ENCODE measurements at places on chromosomes 16 and 17. TPM values are rescaled to one million over a fixed set of nuclear protein-coding genes. Genes with fewer than 3 reads are reported as not detected.

The KRTAP9-8 gene
- total RNA-seq: not detected

The MBTD1 gene
- 5.1 TPM for total RNA-seq

The TEX19 gene
- 0.49 TPM for total RNA-seq

The MGAT5B gene
- 20.3 TPM for total RNA-seq

The BCAS3 gene
- total RNA-seq: 8.2 TPM

The LGALS3BP gene
- total RNA-seq: 83.8 TPM

The BMERB1 gene
- 83.3 TPM for total RNA-seq

The HASPIN gene
- total RNA-seq: 12.3 TPM

The PPY gene
- total RNA-seq: not detected

The WSCD1 gene
- total RNA-seq: 3.3 TPM

The TPSG1 gene
- 0.16 TPM for total RNA-seq

The NOL3 gene
- 108 TPM for total RNA-seq

The SHCBP1 gene
- total RNA-seq: 40.3 TPM

The SMCR8 gene
- total RNA-seq: 14.8 TPM

The CES5A gene
- total RNA-seq: not detected

The KRT40 gene
- total RNA-seq: not detected

The FOXK2 gene
- total RNA-seq: 52.0 TPM

The NPIPB2 gene
- 2.6 TPM for total RNA-seq

All from A549 treated with AZD2906 at 1 μM for 4 hours (cell line).